Heart left ventricle (tissue), 16 donors: ENCODE measurements at places on chromosomes 2 and 18. TPM values are rescaled to one million over a fixed set of nuclear protein-coding genes. Genes with fewer than 3 reads are reported as not detected.

DNA sequence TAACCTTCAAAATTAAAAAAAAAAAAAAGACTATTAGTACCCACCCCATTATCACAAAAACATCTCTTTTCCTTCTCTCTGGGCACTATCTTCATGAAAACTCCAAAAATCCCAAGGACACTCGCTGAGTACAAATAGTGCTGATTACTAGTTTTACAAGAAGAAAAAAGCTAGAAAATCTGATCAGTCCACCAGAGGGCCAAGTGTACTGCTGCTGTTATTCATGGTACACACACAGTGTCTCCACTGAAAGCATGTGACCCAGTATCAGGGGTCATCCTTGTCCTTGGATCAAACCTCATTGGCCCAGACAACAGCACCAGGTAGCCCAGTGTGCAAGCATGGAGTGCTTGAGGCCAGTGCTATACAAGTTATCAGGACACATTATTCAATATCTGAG lies 382.7 kb upstream of the KLHL29 start:
- H3K27me3 ChIP-seq: no peaks in the 10 kb centered on the region
- H3K36me3 ChIP-seq: no peaks in the 10 kb centered on the region
- no peaks in the 10 kb centered on the region for H3K4me1 ChIP-seq
- H3K4me3 ChIP-seq: no peak overlapping the region

DNA sequence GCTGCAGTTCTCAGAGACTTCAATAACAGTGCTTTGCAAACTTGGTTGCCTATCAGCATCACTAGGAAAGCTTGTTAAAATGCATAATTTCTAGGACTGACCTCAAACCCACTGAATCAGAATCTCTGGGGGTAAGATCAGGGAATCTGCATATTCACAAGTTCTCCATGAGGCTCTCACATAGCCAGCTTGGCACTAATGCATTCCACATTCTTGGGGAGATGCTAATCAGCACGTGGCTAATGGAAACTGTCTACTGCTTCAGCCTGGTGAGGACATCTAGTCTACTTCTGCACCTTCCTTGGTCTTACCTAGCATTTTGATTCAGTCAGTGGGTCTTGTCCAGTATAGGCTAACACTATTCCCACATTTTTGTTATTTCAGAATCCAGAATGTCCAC lies 56.3 kb downstream of the RBKS start:
- no peak for DNase-seq
- no peaks in the 10 kb centered on the region for H3K36me3 ChIP-seq
- no peak overlapping the region for H3K4me3 ChIP-seq
- no peak overlapping the region for H3K27ac ChIP-seq
- no peaks in the 10 kb centered on the region for H3K4me1 ChIP-seq

The LTBP1 gene
- total RNA-seq: 140 TPM

GRCh38 chr2:34234823-34235222 lies 635.7 kb upstream of the FAM98A start:
- DNase-seq: no peak
- no peaks in the 10 kb centered on the region for H3K27me3 ChIP-seq
- H3K4me3 ChIP-seq: no peak overlapping the region
- H3K4me1 ChIP-seq: no peaks in the 10 kb centered on the region

- H3K4me3 ChIP-seq: no peak overlapping the region
- no peaks in the 10 kb centered on the region for H3K4me1 ChIP-seq
- no peak for DNase-seq
- H3K36me3 ChIP-seq: no peaks in the 10 kb centered on the region
- H3K27me3 ChIP-seq: peaks cover 4% of the 10 kb centered on the region
Observed at GRCh38 chr2:16165518-16166326, 225.4 kb downstream of the MYCN start.

DNA sequence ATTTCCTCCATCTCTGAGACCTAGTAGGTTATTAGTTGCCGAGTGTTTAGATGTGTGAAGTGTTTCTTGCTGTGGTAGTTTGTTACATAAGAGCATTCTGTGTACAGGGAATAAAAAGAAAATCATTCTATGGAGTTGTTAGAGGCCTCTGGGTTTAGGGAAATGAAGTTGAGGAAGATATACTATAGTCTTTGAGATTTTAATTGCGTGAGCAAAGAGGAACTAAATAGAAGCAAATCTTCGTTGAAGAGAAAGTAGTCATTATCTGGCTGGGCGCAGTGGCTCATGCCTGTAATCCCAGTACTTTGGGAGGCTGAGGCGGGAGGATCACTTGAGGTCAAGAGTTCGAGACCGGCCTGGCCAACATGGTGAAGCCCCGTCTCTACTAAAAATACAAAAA lies 19.0 kb downstream of the USP39 start:
- no peak overlapping the region for H3K27ac ChIP-seq
- DNase-seq: no peak
- H3K4me3 ChIP-seq: no peak overlapping the region

GRCh38 chr2:183078163-183078463 lies 434 bp upstream of the DUSP19 start:
- H3K4me3 ChIP-seq: peak overlapping the region; percentile 77
- no peak for DNase-seq
- H3K27ac ChIP-seq: peak overlapping the region; percentile 87
- H3K27me3 ChIP-seq: no peaks in the 10 kb centered on the region

DNA sequence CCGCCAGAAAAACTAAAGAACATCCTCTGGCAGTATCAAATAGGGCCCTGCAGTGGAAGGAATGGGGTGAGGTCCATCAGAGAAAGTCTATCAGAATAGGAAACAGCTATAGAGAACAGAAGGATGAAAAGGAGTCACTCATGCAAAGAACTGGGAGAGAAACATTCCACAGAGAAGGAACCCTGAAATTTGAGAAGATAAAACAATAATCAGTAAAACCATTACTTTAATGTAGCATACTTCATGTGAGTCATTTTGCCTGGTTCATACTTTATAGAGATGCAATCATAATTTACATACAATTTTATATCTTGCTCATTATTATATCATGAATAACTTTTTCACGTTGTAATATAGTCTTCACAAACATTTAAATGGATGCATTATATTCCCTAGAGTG lies 402.2 kb downstream of the NCKAP5 start:
- H3K27ac ChIP-seq: no peak overlapping the region
- H3K4me3 ChIP-seq: no peak overlapping the region
- H3K36me3 ChIP-seq: no peaks in the 10 kb centered on the region
- H3K27me3 ChIP-seq: no peaks in the 10 kb centered on the region
- no peaks in the 10 kb centered on the region for H3K4me1 ChIP-seq
- no peak for DNase-seq

GRCh38 chr2:232204457-232204931 lies 174.1 kb upstream of the ALPP start:
- no peak overlapping the region for H3K4me3 ChIP-seq
- no peaks in the 10 kb centered on the region for H3K36me3 ChIP-seq
- no peaks in the 10 kb centered on the region for H3K27me3 ChIP-seq
- peak overlapping the region; percentile 10 for H3K27ac ChIP-seq
- DNase-seq: peak; percentile 57

The MC5R gene
- not detected for total RNA-seq

DNA sequence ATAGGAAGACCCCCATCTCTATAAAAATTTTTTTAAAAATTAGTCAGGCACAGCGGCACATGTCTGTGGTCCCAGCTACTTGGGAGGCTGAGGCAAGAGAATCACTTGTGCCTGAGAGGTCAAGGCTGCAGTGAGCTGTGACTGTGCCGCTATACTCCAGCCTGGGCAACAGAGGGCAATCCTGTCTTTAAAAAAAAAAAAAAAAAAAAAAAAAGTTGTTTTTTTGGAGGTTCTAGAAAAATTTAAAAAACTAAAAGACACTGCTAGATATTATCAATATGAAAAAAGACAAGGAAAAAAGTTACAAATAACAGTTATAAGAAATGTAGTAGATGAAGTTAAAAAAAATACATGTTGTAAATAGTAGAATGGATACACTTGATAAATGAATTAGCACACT lies 56.1 kb upstream of the C2orf15 start:
- no peak overlapping the region for H3K27ac ChIP-seq
- DNase-seq: no peak
- H3K36me3 ChIP-seq: no peaks in the 10 kb centered on the region
- H3K4me3 ChIP-seq: no peak overlapping the region
- peaks cover 31% of the 10 kb centered on the region for H3K27me3 ChIP-seq

DNA sequence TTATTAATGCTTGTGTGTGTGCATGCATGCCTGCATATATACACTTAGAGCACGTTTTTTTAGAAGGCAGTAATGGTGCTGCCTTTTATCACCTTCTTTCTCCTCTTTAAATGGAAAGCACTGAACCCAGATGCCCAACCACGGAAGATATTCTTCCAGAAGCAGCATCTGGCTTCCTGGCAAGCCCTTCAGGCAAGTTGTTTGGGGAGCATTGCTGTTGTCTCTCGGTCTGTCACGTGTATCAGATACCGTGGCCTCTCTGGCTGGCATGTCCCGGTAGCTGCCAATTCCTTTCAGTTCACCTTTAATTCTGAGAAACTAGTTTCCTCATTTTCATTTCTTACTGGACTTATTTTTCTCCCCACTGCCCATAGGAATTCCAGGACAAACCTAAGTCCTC lies 587.8 kb downstream of the ARHGAP15 start:
- peak overlapping the region; percentile 17 for H3K4me3 ChIP-seq
- DNase-seq: no peak
- no peak overlapping the region for H3K27ac ChIP-seq
- no peaks in the 10 kb centered on the region for H3K36me3 ChIP-seq
- H3K4me1 ChIP-seq: no peaks in the 10 kb centered on the region
- no peaks in the 10 kb centered on the region for H3K27me3 ChIP-seq

DNA sequence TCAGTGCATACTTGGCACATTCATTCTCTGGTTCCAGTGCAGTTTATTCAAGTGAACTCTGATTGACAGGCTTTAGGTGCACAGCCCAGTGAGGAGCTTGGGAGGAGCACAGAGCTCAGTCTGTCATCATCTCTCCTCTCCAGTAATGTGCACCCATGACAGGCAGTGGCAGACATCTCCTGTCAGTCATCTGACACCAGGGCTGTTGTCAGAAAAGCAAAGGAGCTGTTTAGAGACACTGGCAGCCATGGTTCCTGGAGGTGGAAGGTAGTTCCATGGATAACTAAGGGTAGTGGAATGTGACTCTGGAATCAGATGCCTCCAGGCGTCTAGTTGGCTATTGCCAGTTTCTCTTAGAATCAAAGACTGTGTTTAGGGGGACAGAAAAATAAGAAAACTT lies 308.8 kb downstream of the DCDC2C start:
- H3K27me3 ChIP-seq: no peaks in the 10 kb centered on the region
- no peaks in the 10 kb centered on the region for H3K36me3 ChIP-seq
- no peak for DNase-seq
- H3K4me3 ChIP-seq: no peak overlapping the region

- H3K36me3 ChIP-seq: no peaks in the 10 kb centered on the region
- H3K27ac ChIP-seq: peak overlapping the region; percentile 74
- H3K27me3 ChIP-seq: no peaks in the 10 kb centered on the region
Observed at GRCh38 chr2:191501561-191502168, 176.3 kb upstream of the NABP1 start.

DNA sequence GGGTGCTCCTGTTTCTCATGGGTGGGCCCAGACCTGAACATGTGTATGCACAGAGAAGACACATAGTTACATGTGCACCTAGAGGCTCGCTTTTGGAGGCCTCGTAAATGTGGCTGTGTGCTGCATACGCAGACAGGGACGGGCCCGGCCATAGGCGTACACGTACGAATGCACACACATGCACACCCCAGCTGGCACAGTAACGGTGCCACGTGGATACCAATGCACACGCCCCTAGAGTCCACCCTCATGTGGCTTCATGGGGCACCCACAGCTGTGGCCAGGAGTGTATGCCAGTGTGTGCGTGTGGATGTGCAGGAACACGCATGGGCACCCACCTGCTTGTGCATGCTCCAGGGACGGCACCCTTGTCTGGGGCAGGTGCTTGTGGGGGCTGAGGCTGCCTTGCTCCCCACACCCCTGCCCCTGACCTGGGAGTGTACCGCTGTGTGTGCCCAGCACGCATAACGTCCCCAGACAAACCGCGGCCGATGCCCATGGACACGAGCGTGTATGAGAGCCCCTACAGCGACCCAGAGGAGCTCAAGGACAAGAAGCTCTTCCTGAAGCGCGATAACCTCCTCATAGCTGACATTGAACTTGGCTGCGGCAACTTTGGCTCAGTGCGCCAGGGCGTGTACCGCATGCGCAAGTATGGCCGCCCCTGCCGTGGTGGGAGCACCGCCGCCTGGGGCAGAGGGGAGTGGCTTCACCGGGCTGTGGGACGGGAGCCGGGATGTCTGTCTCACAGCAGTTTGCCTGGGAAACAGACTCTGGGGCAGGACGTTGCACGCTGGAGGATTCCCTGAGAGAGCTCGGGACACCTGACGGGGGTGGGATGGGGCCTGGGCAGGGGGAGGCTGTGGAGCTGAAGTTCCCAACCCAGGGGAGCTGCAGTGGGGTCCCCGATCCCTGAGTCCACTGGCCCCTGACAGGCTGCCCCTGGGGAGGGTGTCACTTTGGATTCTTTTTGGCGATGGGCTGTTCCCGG lies 21.0 kb downstream of the ZAP70 start:
- no peaks in the 10 kb centered on the region for H3K4me1 ChIP-seq
- no peak for DNase-seq
- H3K27me3 ChIP-seq: no peaks in the 10 kb centered on the region
- H3K36me3 ChIP-seq: no peaks in the 10 kb centered on the region
- H3K27ac ChIP-seq: no peak overlapping the region
- H3K4me3 ChIP-seq: no peak overlapping the region

The TBR1 gene
- total RNA-seq: not detected

The CCL20 gene
- not detected for total RNA-seq

The LRRC30 gene
- total RNA-seq: not detected

DNA sequence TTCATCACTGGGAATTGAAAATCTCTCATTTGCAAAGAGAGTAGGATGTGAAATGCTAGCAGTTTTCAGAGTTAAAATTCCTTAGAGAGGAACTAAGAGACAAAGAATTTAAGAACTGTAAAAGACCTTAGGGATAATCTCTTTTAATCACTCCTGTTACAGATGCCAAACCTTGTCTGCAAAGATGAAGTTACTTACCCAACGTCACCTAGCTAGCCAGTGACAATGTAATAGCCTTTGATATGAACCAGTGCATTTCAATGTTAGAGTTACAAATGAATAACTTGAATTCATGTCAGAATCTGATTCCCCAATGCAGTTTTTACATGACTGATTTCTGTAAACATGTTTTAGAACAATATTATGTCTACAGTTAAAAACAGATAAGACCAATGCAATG lies 190.1 kb downstream of the LRP1B start:
- H3K4me3 ChIP-seq: no peak overlapping the region
- no peaks in the 10 kb centered on the region for H3K4me1 ChIP-seq
- DNase-seq: no peak
- H3K27me3 ChIP-seq: no peaks in the 10 kb centered on the region
- H3K36me3 ChIP-seq: no peaks in the 10 kb centered on the region

DNA sequence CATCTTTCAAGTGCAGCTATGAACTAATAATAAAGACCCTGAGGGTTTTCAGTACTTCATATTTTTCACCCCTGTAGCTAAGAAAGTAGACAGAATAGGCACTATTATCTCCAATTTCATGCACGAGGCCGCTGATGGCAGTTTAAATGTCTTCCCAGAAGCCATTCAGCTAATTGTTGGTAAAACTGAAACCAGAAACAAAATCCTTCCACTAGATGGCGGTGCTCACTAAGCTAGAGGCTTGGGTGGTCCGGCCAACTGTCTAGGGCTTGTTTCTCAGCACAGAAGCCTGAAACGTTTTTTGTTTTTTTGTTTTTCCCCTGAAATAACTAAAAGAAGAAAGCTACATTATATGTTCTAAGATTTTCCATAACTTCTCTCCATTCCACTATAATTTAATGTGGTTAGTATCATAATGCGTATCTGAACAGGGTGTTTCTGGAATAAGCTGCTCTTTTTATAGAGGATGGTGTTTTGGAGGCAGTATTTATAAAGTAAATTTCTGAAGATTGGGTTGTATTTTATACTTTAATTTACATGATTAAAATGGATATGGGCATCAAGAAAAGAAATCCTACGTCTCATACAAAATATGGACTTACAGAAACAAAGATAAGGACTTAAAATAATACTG lies 159.4 kb downstream of the PIK3C3 start:
- H3K27ac ChIP-seq: no peak overlapping the region
- no peak overlapping the region for H3K4me3 ChIP-seq
- no peaks in the 10 kb centered on the region for H3K27me3 ChIP-seq

The RPS27A gene
- 749 TPM for total RNA-seq
